ENCODE measurements at places on chromosomes 1 and 21.

DNA sequence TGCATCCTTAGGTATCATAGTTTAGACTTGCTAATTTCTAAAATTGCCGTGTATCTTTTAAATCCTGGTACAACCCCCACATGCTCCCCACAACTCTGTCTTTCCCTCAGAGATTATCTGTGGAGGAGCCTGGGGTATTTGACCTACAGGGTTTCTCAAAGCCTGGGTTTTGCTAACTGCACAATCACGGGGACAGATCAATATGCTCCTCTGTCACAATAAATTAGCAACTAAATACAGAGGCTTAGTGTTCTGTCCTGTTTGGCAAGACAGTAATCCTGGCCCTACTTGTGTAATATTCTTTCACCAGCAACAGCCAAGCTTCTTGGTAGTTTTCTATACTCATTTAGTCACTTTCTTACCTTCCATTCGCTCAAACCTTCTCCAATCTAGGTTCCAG, 8.5 kb downstream of the ECHDC2 start:
- no peak for DNase-seq

DNA sequence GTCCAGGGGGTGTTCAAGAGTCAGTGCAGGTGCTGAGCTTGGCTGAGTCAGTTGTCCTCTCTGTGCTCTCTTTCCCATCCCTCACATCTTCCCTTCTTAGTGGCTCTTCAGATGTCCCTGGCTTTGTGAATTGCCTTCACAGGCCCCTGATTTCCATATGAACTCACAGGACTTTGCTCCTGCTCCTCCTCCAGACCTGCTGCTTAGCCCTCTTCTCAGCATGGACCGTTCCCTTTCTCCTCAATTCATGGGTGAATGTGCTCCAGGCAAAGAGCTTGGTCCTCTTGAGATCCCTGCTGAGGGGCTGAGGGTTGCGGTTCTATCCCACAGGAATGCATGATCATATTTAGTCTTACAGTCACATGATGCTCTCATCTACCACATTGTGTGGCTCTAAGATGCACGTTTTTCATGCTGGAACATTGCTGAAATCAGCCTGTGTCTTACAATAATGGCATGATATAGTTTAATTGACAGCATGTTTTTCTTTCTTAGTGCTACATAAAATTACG, 30.5 kb downstream of the CACNA1E start:
- DNase-seq, result no peak

- DNase-seq, result no peak
These were observed 66.3 kb upstream of the TLR5 start for GRCh38 chr1:223209293-223209898.

DNA sequence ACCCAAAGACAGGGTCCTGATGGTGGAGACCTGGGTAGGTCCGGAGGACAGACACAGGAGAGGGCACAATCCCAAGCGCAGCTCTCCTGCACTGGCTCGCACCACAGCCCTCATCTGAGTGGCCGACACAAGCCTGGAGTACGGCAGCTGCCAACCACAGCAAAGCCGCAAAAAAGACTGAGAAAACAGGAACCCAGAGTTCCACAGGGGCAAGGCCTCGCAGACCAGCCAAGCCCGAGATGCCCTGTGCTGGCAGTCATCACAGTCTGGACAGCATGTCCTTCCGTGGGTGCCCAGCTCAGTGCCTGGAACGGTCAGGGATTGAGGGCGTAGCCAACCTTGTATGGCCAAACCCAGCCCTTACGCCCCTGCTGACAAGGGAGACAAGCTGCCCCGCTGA, 11.4 kb downstream of the ZBTB48 start:
- no peak for DNase-seq

GRCh38 chr1:92929461-92929860, 31.8 kb downstream of the DIPK1A start:
- no peak for DNase-seq

DNA sequence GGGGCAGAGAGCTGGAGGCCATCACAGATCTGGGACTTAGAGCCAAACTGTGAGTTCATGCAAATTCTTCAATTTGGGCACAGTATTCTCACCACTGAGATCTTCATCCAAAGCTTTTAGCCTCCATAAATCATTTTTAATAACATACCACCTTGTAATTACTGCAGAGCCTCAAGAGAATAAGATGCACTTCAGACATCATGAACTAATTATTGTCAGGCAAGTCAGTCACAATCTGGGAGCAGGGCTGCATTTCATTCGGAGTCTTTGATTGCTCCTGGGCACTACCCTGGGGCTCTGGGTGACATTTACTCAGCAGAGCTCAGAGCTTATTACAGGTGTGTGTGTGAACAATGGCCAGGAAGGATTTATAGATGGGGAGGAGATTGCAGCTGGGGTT, 623.7 kb downstream of the PTPRU start:
- DNase-seq, result no peak

GRCh38 chr1:53280496-53280895, 42.2 kb upstream of the MAGOH start:
- DNase-seq, result no peak

- no peak for DNase-seq
These were observed 43.5 kb downstream of the USP24 start for GRCh38 chr1:55171694-55172093.

DNA sequence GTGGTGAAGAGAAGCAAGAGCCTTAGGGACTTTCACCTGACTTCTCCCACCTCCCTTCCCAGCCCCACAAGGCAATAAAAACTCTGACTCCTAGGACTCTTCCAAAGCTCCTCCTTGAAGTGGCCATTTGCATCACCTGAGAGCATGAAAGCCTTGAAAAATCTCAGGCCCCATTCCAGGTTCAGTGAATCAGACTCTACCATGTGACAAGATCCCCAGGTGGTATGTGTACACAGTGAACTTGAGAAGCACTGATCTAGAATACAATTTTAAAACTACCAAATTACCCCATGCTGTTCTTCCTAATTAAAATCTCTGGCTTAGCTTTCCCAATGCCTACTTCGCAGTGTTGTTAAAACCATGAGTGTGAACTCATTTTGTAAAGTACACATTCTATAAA, 195.1 kb upstream of the SAMSN1 start:
- DNase-seq, result no peak

- DNase-seq, result no peak
These were observed 69.3 kb downstream of the NR5A2 start for GRCh38 chr1:200096774-200097173.

DNA sequence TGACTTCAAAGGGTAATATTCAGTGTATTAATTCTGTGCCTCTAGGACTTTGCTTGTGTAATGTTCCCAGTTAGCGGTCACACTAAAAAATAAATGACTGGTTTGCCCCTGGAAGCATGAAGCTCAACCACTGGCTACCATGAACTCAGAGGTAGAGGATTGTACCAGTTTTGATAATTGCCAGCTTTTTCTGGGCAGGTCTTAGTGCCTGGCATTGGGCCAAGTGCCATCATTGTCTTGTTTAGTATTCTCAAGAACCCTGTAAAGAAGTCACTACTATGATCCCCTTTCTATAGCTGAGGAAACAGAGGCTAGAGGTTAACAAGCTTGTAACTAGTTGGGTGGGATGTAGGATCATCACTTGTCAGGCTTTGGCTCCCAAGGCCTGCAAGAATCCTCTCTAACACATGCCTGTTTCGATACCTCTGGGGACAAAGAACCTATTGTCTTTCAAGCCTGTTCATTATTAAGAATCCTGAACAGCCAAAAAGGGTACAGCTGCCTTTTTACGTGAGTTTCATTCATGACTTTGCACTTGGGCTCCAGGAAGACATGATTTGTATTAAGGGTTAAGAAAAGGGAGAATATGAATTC, 121.9 kb upstream of the JUN start:
- no peak for DNase-seq

DNA sequence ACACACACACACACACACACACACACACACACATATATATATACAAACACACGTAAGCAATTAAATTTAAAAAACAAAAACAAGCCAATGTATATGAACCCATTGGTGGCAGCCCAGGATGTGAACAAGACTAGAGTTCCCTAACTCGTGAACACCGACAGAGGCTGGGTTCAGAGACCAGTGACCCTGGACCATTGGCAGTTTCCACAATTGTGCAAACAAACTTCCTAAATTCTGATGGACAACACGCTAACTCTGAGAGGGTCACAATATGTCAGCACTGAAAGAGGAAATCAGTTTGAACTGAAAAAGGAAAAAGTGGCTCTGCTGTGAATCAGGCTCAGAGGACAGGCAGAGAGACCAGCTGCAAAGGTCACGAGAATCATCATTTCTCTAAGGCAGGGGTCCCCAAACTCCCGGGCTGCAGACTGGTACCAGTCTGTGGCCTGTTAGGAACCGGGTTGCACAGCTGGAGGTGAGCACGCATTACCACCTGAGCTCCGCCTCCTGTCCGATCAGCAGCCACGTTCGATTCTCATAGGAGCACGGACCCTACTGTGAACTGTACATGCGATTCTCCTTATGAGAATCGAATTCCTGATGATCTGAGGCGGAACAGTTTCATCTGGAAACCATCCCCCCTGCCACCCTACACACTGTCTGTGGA, 50.5 kb upstream of the ERO1B start:
- no peak for DNase-seq

- no peak for DNase-seq
These were observed 1.2 kb downstream of the SH3GLB1 start for GRCh38 chr1:86705665-86705985.

- DNase-seq, result no peak
These were observed 7.4 kb downstream of the IRF2BP2 start for GRCh38 chr1:234602334-234603220.

GRCh38 chr1:164534863-164535610, 23.9 kb upstream of the PBX1 start:
- no peak for DNase-seq

- DNase-seq, result no peak
These were observed 178.4 kb upstream of the EDN2 start for GRCh38 chr1:41662765-41663437.

GRCh38 chr1:112983537-112984131, 27.6 kb upstream of the SLC16A1 start:
- DNase-seq, result no peak

DNA sequence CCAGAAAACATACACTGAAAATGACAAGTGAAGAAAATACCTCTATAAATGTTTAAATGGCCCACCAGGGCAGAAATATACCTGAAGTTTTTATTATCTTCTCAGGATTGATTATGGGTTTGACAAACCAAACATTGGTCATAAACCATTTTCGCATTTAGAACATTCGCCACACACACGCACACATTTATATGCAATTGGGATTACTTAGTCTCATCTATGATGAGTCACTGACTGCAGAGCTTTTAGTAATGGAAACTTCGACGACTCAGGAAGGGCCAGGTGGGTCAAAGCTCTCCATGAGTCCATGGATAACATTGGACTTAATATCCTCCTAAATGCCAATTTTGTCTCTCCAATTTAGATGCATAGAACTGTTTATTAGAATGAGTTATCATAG, 16.9 kb downstream of the NRDC start:
- DNase-seq, result no peak

- DNase-seq, result no peak
These were observed 269.5 kb upstream of the ZRANB2 start for GRCh38 chr1:71350330-71350729.

GRCh38 chr21:42635848-42636519, 17.4 kb upstream of the PDE9A start:
- no peak for DNase-seq

- DNase-seq, result no peak
These were observed 81.1 kb upstream of the GPR88 start for GRCh38 chr1:100456880-100457279.

- no peak for DNase-seq
These were observed 56.9 kb downstream of the TBCE start for GRCh38 chr1:235424092-235424491.

- DNase-seq, result no peak
These were observed 591.2 kb upstream of the PTBP2 start for GRCh38 chr1:96130432-96130831.

DNA sequence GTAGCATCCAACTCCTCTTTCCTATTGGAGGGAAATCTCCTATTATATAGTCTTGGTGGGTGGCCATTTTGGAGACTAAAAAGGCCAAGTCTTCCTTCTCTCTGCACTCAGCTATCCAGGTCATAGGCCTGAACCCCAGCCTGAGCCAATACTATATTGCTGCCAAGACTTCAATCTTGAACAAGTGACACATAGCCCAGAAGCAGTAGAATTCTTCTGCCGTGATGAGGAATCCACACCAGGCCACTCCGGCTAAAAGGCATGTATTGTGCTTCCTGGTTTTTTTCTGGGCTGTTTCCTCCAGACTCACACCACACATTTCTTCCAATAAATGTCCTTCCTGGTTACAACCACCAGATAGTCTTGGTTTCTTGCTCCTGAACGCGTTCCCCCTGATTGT, 43.0 kb downstream of the ATF3 start:
- no peak for DNase-seq
